Stimulated activated CD4-positive, alpha-beta T cell treated with anti-CD3 and anti-CD28 coated beads, Interleukin-2, amount 100 ng/mL, for 4 hours (primary cell): ENCODE measurements at places on chromosomes 1 and 21.

GRCh38 chr1:164564378-164564777 lies 5.4 kb downstream of the PBX1 start:
- no peak for DNase-seq

DNA sequence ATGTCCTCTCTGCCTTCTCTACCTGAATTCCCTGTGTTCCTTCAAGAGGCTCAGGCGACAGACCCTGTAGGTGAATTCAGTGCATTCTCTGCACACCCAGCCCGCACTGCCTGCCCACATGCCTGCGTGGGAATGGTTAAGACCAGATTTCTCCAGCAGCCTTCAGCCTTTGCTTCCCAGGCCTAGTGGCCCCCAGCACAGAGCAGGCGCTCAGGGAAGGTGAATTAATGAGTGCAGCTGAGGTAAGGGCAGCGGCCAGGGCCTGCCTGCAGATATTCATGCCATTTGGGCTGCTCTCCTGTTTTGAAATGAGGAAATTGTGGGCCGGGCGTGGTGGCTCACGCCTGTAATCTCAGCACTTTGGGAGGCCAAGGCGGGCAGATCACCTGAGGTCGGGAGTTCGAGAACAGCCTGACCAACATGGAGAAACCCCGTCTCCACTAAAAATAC lies 45.5 kb downstream of the IER5 start:
- DNase-seq, result no peak

- DNase-seq, result no peak
Measured at GRCh38 chr1:234853906-234854644, 244.1 kb upstream of the IRF2BP2 start.

- no peak for DNase-seq
Measured at GRCh38 chr1:40926441-40926840, 53.1 kb upstream of the CTPS1 start.

- no peak for DNase-seq
Measured at GRCh38 chr1:50270926-50271325, 152.3 kb downstream of the DMRTA2 start.

DNA sequence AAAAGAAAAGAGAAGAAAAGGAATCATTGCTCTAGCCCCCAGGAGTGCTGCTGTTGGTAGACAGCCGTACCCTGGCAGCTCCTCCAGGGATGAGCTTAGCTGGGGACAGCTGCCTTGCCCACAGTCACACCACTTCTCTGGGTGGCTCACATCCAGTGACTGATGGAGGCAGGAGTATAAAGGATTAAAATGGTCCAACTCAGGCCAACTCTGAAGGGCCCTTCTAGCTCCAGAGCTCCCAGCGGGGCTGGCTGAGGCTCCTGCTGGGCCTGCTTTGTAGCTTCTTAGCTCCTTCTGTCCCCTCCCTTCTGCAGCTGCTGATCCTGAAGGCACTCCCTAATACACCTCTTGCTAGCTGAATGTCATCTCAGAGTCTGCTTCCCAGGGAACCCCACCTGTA lies 4.4 kb downstream of the CITED4 start:
- no peak for DNase-seq

DNA sequence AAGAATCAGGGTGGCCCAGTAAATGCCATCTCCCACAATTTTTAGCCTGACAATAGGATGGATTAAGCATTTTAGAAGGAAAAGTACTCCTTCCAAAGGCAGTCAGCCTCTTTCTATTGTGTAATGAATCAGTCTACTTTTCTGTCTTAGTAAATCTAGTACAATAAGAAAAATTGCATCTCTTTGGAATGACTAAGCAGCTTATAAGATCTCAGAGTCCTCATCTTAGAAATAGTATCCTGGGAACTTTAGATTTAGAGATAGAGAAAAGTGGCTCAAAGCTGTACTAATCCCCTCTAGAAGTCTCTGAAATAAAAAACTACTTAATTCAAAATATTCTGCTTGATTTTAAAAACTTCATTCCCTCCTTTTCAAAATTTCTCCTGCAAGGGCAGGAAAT lies 81.4 kb downstream of the SLC44A5 start:
- no peak for DNase-seq

DNA sequence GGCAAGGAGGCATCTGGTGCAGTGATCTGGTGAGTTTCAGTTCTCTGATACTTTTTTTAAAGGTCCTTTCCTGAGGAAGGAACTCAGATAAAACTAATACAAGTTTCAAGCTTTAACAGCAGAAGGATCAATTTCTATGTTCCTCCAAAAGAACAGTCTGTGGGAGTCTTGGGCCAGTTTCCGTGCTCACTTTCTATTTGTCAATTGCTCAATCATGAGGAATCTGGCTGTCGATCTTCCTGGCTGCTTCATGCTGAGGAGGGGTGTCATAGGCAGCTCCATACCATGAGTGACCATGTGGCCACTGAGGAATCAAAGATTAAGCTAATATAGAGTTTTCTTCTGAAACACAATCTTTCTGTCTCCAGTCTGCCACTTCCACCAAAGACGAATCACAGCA lies 11.4 kb upstream of the TMEM125 start:
- no peak for DNase-seq

GRCh38 chr1:60458111-60458510 lies 384.5 kb upstream of the C1orf87 start:
- DNase-seq, result no peak

- DNase-seq, result no peak
Measured at GRCh38 chr21:15731243-15731613, 1.4 kb downstream of the USP25 start.

DNA sequence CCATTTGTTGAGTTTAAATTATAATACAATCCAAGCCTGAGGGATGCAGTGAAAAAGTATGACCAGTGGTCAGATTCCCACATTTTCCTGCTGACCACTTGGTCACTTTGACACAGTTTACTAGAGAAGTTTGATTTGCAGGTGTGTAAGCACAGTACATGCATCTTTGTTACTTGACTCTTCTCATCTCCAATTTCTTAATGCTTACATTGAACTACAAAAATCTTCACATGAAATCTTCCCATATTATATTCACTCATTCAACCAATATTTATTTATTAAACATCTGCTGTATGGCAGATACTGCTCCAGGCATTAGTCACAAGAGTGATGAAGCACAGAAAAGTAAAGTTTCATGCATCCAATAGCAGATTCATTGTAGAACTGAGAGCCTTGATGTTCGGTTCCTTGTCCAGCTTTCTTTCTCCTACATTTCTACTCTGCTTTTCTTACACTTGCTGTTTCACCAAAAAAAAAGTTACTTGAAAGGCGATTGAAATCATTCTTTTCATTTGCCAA lies 211.7 kb downstream of the NFIA start:
- DNase-seq, result no peak

DNA sequence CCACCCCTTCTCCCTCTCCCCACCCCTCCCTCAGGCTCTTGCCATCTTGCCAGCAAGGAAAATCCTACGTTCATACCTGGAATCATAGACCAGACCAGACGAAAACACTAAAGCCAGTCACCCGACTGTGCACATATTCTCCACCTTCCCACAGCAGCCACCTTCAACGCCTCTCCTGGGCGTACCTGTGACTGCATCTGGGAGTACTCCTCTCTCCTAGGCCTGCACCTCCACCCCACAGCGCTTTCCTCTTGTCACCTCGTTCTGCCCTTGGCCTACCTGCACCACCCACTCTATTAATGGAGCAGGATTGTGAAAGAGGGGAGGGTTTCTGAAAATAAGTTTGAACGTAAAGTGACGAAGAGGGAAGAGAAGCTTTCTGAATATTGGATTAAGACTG lies 17.8 kb downstream of the PAPPA2 start:
- DNase-seq, result no peak

- no peak for DNase-seq
Measured at GRCh38 chr1:232890340-232890943, 60.0 kb upstream of the NTPCR start.

- DNase-seq, result no peak
Measured at GRCh38 chr21:46021398-46021797, 39.8 kb downstream of the COL6A1 start.

- peak; percentile 18 for DNase-seq
Measured at GRCh38 chr1:10495952-10496351, 21.2 kb downstream of the PEX14 start.

DNA sequence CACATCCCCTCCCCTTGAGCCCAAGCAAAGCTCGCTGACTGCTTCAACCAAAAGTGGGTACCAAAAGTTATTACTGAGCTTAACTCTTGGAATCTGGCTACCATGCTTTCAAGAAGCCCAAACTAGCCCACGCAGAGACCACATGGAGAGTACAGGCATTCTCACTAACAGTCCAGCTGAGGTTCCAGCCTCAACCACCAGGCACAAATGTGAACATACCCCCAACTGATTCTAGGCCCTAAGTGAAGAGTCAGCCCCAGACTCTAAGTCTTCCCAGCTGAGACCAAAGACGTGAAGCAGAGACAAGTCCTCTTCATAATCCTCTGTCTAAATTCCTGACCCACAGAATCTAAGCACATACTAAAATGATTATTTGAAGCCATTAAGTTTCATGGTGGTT lies 36.8 kb downstream of the EVI5 start:
- no peak for DNase-seq

- DNase-seq, result no peak
Measured at GRCh38 chr1:33390542-33390941, 40.4 kb downstream of the PHC2 start.

GRCh38 chr1:1306070-1306660 lies 1.6 kb downstream of the ACAP3 start:
- DNase-seq, result no peak

- no peak for DNase-seq
Measured at GRCh38 chr1:20473894-20474293, 12.1 kb downstream of the CAMK2N1 start.

DNA sequence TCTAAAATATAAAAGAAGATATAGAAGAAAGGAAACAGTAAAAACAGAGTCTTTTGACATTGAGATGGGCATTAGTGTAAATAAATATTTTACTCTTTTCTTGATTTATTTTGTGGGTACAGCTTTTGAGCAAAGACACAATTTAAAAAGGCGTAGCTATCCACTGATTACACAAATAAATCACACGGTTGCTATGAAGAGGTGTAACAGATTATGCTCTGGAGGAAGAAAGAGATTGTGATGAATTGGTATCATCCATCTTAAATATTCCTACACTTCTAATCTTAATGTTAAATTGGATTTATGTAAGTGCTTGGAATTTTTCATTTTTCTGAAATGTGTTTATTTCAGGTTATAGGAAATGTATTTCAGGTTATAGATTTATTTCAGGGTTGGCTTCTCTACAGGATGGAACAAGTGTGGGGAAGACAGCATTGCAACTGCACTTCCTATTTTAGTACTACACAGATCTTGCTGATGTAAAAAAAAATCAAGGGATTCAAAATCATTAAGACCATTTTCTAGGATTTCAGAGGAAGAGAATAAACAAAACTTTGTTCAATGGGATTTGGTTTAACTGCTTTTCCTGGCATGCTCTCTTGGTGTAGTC lies 15.3 kb downstream of the XCL1 start:
- no peak for DNase-seq
